Activated T-helper 1 cell treated with anti-CD3 and anti-CD28 coated beads, Interleukin-12 subunit alpha, Interleukin-12 subunit beta, Interleukin-2, Interleukin-4 antibody, amounts not matched to agents 30 ng/mL and 10 ng/mL and 1 ng/mL, durations not matched to agents 14 hours and 24 hours and 36 hours (primary cell): ENCODE measurements at places on chromosomes 6 and 20.

GRCh38 chr20:48631114-48632016, 196.4 kb downstream of the PREX1 start:
- DNase-seq = no peak

GRCh38 chr20:62122654-62123449, 577 bp downstream of the LSM14B start:
- peak; percentile 12 for DNase-seq

DNA sequence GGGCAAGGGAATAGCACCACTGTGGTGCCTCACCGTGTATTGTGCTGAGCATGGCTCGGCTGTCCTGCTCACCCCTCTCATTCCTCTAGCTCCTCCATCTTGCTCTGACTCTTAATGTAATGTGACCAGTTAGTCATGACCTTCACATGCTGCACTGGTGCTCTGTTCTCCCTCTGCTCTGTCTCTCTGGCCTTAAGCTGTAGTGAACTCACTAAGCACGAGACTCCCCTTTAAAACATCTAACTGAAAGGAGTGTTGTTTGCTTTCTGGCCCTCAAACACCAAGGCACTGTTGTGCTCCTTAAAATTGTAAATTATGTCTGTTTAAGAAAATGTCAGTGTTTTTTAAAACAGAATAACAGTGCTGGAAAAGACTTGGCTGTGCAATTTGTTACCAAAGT, 140.4 kb downstream of the HDGFL1 start:
- DNase-seq = no peak

DNA sequence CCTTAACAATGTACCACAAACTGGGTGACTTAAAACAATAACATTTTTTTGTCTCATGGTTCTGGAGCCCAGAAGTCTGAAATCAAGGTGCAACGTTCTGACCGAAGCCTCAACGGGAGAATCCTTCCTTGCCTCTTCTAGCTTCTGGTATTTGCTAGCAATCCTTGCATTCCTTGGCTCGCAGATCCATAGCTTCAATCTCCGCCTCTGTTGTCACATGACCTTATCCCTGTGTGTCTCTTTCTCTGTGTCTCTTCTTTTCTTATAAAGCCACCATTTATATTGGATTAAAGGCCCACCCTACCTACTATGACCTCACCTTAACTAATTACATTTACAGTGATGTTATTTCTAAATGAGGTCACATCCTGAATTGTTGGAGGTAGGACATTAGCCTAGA, 37.2 kb upstream of the DOK5 start:
- DNase-seq = no peak

GRCh38 chr6:73309785-73310502, 44.1 kb downstream of the DPPA5 start:
- peak; percentile 45 for DNase-seq

DNA sequence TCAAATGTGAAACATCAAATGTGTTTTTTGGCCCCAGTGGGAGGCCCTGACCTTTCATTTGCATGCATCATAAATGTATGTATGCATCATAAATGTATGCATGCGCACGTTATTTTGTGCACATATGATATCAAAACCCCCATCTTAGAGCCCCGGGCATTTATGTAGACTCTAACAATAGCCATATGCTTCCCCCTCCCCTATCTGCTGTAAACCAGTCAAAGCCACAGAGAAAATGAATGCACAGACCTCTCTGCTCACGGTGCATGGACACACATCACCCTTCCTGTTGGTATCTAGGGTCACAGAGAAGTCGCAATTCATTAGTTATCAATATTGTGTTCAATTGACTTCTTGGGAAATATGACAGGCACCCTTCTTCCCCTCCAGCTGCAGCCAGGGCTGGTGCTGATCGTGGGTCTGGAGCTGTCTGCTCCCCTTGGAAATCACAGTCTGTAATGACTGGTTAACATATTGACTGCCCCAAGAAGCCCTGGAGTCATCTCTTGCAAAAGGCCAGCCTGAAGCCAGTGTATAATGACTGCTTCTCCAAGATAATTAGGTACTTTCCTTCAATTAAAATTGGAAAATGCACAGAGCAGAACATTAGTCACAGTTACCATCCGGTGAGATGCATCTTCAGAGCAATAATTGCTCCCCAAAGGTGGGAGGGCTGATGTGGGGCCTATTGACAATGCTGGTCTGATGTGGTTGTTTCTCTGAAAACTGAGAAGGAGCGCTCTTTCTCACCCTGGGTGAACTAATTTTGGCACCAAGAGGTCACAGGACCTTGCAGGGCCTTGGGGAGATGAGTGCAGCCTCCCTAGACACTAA, 532.2 kb downstream of the CDH26 start:
- DNase-seq = no peak

GRCh38 chr6:163634211-163635171, 220.0 kb downstream of the QKI start:
- DNase-seq = no peak

GRCh38 chr6:102438171-102438570, 1044.7 kb downstream of the GRIK2 start:
- no peak for DNase-seq

- no peak for DNase-seq
These were observed 117.2 kb downstream of the BANF2 start for GRCh38 chr20:17816804-17817587.

- DNase-seq = no peak
These were observed 899.2 kb downstream of the EYS start for GRCh38 chr6:64807785-64808184.

DNA sequence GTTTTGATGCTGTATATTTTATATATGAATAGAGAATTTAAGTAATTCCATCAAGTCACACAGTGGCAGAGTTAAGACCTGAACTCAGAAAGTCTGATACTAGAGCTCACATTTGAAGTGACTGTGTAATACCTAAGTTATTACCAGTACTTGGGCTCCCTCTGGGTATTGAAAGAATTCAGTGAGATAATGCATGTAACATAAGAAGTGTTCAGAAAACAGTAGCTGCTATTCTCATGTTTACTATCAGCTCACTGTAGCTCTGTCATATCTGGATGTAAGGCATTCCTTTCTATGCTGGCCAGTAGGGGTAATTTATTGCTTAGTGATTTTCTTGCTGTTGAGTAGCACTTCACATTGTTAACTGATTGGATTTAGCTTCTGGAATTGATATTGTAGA, 44.6 kb downstream of the NKX2-4 start:
- DNase-seq = no peak

DNA sequence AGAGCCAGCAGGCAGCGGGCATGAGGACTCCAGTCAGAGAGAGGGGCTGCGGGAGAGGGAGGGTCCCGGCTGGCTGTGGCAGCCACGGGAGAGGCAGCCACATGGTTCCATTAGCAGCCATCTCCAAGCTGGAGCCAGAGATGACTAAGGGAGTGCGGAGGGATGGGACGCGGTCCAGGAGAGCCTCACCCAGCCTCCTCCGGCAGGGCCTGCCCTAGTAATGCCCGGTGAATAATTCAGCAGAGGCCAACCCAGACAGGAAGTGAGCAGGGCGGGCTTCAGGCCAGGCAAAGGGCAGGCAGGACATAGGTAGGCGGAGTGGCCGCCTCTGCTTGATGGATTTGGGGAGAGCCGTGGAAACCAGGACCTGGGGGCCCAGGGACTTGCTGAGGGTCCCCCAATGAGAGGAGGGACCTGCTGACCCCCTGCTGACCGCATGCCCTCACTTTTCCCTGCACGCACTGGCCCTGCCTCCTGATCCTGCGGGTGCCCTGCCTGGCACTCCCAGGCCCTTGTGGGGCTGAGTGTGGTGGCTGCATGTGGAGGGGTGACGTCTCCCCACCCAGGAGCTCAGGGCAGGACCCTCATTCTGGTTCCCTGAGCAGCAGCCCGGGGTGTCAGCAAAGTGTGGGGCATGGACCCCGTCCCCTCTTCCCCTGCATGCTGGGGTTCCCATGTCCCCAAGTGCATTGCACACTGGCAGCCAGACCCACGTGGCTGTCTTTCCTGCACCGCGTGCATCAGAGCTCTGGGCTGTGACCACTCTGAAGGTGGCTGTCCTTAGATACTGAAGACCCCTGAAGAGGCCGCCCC, 51.8 kb upstream of the SLCO4A1 start:
- no peak for DNase-seq

GRCh38 chr20:57605045-57605444, 15.2 kb downstream of the ZBP1 start:
- DNase-seq = no peak

- DNase-seq = no peak
These were observed 28.4 kb upstream of the ARMH2 start for GRCh38 chr6:24827162-24827561.

- no peak for DNase-seq
These were observed 13.8 kb downstream of the UBE2V1 start for GRCh38 chr20:50099113-50099512.

GRCh38 chr6:154515826-154516225, 5.3 kb upstream of the CNKSR3 start:
- no peak for DNase-seq

DNA sequence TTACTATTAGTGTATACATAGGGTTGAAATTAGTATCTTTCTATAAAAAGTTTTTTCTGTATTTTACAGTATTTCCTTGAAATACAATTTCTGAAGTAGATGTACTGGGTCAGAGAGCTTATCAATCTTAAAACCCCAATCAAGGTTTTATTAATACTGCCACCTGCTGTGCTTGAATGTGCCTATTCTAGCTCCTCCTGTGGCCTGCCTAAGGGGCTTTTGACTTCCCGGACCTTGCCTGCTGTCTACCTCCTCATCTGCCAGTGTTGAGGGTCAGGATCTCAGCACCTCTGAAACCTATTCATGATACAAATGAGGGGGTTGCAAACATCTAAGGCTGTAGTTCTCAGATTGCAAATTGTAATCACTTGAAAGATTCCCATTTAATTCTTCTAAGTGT, 9.2 kb downstream of the PACRG start:
- DNase-seq = no peak

GRCh38 chr6:160950507-160950906, 41.1 kb upstream of the MAP3K4 start:
- DNase-seq = no peak

DNA sequence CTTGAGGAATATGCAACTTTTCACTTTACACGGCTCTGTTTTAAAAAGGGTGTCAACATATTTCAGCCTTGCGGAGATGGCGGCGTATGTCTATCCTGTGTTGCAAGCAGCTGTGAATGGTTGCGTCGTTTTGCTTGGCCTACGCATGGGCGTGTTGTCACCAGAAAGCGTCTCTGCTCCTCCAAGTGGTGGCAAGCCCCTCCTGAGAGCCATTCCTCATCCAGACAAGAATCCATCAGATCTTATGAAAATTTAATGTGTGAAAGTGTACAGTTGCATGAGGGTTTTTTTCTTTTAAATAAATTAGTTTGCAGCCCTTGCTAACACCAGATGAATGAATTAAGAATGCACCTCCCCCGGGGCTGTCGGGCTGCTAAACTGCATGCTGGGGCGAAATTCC, 114.4 kb downstream of the PHACTR3 start:
- no peak for DNase-seq

DNA sequence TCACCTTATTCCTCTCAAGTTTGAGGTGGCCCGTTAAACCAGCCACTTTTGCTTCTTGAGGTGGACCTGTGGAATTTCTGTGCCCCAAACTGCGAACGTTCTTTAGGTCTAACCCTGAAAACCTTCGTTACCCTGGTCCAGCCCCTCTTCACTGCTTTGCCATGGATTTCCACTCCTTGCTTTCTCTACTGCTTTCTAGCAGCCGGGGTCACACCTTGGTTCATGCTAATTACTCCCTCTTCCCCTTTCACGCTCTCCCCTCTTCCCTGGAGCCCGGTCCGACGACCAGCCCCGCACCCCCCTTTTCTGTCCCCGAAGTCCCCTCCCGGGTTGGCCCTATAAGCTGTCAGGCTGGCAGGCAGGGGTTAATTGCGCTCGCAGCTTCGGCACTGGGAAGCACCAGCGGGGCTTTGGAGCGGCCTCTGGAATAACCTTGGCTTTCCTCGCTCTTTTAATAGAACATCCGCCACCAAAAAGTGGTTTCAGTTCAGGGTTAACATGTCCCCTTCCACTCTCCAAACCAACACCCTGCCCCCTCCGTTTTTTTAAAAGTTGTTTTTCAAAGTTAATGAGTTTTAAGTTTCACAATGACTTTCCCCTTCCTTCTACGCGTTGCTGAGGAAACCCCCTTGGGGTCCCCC, 1.4 kb upstream of the HIVEP1 start:
- no peak for DNase-seq

DNA sequence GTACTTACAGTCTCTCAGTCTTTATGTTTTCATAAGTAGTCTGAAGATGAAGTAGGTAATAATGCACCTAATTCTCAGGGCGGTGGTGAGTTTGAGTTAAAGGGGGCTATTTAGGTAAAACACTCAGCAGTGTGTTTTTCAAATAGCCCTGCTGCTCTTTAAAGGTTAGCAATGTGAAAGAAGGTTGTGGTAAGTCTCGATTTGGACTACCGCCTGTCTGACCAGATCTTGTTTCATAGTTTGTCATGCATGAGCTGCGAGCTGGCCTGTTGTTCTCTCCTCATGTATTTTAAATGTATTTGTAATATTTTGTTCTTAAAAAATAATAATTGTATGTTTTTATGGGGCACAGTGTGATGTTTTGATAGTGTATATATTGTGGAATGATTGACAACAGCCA, 340.2 kb downstream of the DHX35 start:
- no peak for DNase-seq

GRCh38 chr6:161835500-161836215, 561.8 kb upstream of the AGPAT4 start:
- DNase-seq = no peak

- no peak for DNase-seq
These were observed 61.4 kb upstream of the E2F3 start for GRCh38 chr6:20340068-20340848.

- no peak for DNase-seq
These were observed 121.7 kb downstream of the MRPL14 start for GRCh38 chr6:44005507-44005903.

DNA sequence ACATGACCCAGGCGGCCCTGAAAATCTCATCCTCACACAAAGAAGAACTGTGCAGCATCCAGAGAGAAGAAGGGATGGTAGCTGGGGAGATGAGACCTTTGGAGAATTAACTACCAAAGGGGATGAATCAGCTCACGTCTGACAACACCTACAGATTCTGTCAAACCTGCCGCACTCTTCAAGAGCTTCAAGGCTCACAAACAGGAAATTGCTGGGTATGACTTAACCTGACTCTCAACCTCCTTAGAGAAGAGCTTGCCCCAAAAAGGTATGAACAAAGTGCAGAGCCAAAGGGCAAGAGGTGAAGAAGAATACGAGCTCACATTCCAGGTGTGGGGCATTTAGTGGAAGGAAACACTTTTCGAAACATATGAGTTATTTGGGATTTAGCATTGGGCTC, 139.8 kb downstream of the BACH2 start:
- DNase-seq = peak; percentile 36

DNA sequence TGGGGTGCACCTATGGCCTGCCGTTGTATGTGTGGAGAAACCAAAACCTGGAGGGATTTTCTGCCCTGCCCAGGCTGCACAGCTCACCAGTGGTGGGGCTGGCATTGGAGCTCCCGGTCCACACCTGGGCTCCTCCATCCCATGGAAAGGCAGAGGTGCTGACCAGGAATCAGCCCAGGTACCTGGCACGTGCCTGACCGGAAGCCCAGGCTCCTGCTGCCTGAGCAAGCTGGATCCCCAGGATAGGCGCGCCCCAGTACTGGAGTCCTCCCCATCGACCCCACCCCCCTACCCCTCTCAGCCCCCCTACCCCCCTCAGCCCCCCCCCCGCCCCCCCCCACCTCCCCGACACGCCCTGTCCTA, 39.9 kb upstream of the HMGA1 start:
- DNase-seq = no peak

GRCh38 chr6:90290811-90291420, 5.7 kb downstream of the BACH2 start:
- no peak for DNase-seq

- no peak for DNase-seq
These were observed 1357.3 kb upstream of the EYS start for GRCh38 chr6:67064323-67064722.

- DNase-seq = no peak
These were observed 18.9 kb upstream of the DSN1 start for GRCh38 chr20:36792422-36792821.
